ENCODE measurements at places on chromosomes 13 and 19.
A peak's percentile ranks its signal among the peaks of the same experiment; 100 is the strongest.

DNA sequence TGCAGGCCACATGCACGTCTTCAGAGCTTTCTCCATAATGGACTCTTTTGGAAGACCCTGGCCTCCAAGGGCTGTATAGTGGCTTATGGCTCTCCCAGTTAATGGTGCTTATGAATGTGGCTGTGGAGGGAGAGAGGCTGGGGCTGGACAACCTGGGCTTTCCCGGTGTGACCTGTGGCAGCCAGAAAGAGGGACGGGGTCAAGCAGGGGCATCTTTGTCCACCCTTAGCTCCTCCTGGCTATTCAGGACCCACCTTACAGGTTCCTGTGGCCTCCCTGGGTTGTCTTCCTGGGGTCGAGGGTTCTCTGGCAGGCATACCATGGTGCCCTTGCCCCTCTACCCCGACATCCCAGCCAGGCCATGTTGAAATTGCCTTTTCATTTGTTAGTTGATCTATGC lies 75.6 kb downstream of the SIPA1L3 start:
- no peak for DNase-seq

DNA sequence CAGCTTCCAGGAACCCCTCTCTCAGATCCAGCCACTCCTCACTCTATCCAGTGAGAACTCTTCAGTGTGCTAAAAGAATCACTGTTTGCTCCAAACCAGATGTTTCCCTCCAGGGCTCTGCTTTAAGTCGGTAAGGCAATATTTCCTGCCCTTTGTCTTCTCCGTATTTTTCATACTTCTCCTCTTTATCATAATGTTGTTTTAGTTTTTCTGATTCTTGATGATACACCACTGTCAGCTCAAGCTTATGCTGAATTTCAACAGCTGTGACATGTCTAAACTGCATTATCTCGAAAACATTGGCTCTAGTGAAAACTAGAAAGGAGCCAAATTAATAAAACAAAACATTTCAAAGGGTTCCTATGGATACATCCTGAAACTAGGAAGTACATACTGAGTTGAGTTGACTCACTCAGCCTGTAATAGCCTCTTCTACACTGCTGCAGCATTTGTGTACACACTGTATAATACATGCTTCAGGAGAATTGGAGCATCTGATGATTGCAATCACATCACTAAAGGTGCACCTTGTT lies 39.8 kb downstream of the GPR180 start:
- DNase-seq, result peak; percentile 53

- DNase-seq, result no peak
Observed at GRCh38 chr13:22937241-22937640, 243.5 kb upstream of the SGCG start.

DNA sequence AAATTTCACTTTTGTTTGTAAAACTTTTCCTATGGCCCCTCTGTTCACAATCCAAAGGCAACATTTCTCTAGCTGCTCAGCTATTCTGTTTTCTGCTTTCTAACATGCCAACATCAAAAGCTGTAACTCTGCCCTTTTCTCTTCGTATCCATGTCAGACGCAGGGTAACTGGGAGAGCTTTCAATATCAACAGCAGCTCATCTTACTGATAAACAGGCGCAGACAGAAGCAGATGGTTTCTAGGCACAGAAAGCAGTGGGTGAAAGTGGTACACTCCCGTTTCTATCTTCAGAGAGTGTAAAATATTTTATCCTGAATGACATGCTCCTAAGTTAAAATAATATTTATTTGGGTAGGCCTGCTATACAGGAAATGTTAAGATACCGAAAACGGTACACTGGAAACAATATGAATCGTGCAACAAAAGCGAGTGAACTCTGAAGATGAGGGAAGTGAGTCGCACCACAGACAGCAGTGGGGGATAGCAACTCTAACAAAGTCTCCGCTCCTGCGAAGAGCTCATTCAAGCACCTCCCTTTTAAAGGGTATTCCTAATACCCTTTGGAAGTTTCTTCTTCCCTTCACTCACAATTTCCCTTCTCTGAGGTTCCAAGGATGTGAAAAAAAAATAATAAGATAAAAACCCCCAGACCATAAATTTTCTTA lies 798.3 kb downstream of the GPC5 start:
- DNase-seq, result no peak

GRCh38 chr19:53466726-53467484 lies 628 bp upstream of the ZNF813 start:
- no peak for DNase-seq

DNA sequence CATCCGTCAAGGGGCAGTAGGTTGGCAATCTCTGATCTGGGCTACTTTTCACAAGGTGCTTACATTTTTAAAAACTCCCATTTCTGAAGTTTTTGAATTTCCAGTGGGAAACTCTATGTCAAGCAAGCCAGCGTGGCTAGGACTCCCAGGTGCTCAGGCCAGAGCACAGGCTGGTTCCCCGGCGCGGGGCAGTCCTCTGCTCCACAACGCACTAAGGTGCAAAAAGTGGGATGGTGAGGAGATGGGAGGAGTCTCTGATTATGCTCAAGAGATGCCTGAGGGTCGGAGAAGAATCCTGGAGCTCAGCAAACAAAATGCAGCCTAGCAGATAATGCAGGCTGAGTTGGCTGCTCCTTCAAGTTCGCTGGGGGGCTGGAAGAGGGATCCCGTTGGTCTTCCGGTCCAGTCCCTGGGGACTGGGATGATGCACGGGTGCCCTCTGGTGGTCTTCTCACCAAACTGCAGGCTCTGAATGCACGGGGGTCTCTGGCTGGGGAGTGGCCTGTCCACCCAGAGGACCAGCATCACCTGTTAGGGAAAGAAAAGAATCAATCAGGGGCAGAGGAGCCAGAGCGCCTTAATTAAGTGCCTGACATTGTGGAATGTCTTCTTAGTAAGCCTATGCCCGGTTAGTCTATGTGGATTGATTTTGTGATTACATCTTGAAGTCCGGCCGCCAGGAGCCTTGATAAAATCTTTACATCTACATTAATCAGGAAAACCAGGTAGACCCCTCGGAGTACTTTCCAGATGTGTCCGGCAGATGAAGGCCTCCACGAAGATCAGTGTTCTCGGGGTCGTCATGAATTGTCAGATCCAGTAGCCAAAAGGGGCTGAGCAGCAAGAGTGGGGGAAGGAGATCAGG lies 244.4 kb upstream of the MAB21L1 start:
- no peak for DNase-seq

DNA sequence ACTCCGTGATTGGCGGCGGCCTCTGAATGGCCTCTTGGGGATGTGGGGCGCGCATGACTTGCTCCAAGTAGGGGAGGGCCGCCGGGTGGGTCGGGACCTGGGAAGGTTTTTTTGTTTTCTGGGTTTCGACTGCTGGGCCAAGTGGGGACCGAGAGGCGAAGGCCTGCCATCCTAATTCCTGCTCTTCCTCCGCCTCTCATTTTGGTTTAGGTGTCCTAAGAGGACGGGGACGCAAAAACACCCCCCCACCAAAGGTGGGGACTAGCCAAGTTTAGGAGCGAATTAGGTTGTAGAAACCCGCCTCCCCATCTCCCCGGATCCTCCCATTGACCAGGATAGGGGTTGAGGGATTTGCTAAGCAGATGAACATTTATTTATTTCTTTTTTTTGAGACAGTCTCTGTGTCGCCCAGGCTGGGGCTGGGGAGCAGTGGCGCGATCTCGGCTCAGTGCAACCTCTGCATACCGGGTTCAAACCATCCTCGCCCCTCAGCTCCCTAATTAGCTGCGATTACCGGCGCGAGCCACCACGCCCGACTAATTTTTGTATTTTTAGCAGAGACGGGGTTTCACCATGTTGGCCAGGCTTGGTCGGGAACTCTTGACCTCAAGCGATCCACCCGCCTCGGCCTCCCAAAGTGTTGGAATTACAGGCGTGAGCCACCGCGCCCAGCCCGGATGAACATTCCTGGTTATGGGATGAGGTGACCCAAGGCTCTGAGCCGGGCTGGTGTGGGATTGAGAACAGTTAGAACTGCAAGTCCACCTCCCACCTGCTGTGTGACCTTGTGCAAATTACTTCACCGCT lies 838 bp downstream of the PPP2R1A start:
- DNase-seq, result no peak

DNA sequence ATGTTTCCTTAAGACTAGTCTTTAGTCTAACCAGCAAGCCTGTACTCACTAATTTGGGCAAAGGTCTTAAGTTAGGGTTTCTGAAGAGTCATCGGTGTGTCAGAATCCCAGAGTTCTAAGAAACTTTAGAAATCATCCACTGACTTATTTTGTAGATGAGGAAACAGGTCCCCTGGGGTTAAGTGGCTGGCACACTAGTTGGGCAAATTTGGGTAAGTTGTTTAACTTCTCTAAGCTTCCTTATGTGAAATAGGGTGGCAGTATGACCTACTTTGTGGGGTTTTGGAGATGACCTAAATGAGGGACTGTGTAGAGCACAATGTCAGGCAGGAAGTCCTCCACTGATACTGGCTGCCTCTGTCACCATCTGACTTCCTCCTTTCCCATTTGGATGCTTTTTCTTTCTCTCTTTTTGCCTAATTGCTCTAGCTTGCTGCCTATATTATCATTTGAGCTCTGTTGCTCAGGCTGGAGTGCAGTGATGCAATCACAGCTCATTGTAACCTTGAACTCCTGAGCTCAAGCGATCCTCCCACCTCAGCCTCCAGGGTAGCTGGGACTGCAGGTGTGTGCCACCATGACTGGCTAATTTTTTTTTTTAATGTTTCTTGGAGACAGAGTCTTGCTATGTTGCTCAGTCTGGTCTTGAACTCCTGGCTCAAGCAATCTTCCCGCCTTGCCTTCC lies 2.3 kb downstream of the ADGRE3 start:
- no peak for DNase-seq

GRCh38 chr13:67772807-67773453 lies 542.8 kb upstream of the PCDH9 start:
- DNase-seq, result no peak

- no peak for DNase-seq
Observed at GRCh38 chr13:50518781-50519201, 324.7 kb downstream of the DLEU7 start.

GRCh38 chr13:65585346-65585745 lies 1644.8 kb downstream of the PCDH9 start:
- no peak for DNase-seq

GRCh38 chr13:114101358-114102130 lies 30.9 kb downstream of the RASA3 start:
- DNase-seq, result no peak

- no peak for DNase-seq
Observed at GRCh38 chr13:48978942-48979601, 3.4 kb downstream of the FNDC3A start.

GRCh38 chr19:47284324-47284899 lies 9.7 kb downstream of the INAFM1 start:
- peak; percentile 37 for DNase-seq

DNA sequence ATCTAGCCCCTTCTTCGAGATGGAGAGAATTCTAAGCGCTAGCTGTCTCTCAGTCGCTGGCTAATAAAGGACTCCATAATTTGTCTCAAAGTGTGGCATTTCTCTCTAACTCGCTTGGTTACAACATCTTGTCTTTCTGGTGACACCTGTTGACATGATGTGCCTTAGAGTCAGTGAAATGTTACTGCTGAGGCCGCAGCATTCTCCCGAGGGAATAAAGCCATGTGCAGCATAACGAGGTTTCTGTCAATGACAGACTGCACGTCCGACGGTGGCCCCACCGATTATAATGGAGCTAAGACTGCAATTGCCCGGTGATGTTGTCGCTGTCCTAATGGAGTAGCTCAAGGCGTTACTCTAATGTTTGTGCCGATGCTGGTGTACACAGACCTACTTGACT lies 20.3 kb upstream of the GPR32 start:
- no peak for DNase-seq

DNA sequence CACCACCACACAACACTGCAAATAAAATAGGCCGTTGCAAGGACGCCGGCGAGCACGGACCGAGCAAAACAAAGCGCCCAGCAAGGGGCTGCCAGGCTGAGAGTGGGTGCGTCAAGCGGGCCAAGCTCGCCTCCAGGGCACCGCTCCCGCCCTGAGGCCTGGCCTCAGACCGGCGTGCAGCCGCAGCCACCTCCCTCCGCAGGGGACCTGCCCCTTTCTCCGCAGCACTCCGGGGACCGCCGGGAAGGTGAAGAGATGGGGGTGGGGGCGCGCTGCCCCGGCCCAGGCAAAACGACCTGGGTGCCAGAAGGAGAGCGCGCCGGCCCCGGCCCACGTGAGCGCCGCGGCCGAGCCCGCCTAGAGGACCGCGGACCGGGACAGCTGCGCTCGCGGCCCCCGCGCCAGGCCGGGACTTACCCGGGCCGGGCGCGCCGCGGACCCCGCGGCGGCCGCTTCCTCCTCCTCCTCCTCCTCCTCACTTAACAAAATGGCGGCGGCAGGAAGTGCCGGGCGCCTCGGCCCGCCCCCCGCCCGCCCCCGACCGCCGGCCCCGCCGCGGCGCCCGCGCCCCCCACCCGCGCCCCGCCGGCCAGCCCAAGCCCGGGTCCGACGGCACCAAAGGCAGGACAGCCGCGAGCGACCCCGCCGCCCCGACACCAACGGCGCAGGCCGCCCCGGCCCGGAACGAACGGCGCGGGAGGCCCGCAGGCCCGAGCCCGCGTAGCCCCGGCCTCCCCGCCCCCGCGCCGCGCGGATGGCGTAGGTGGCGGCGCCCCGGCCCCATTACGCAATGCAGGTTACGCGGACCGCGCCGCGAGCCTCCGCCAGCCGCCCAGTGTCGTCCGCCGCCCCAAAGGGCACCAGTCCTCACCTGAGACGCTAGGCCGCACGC lies 674 bp downstream of the BRD4 start:
- no peak for DNase-seq

- DNase-seq, result peak; percentile 80
Observed at GRCh38 chr19:48445256-48445605, 552 bp upstream of the GRWD1 start.

- no peak for DNase-seq
Observed at GRCh38 chr19:48479686-48480085, 10.5 kb downstream of the CYTH2 start.

- DNase-seq, result no peak
Observed at GRCh38 chr19:53553156-53553555, 15.2 kb downstream of the ZNF331 start.

DNA sequence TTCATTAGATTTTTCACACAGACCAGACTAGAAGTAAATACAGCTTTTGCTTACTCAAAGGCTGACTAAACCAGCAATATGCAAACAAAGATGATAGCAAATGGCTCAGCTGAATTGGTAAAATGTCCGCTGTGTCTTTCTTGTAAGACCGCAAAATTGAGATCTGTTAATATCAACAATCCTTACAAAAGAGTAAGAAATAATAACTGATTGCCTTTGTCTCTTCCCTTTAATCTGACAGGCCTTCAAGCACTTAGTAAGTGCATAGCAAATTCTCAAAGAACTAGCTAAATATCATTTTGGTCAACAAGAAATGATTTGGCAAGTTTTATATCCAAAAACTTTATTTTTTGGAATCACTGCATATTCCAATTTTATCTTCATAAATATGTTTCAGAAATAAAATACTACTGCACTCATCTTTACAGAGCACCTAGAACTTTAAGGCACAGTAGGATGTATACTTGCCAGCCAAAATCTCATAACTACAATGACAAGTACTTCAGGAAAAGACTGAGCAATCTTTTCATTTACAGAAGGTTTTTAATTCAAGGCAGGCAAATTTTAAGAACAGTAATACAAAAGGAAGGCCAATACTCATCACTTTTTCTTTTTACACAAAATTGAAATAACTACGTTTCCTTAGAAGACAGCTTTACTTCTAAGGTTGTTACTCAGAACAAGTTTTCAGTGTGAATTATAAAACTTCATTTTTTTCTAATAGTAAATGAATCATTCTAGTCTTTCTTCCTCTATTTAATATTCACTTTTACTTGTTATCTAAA lies 1.1 kb downstream of the ELF1 start:
- no peak for DNase-seq

GRCh38 chr13:26050568-26051230 lies 1.1 kb downstream of the SHISA2 start:
- no peak for DNase-seq

All from fibroblast of skin of left biceps (primary cell).